ENCODE measurements at places on chromosomes 3 and 15. TPM values are rescaled to one million over a fixed set of nuclear protein-coding genes. Genes with fewer than 3 reads are reported as not detected.

DNA sequence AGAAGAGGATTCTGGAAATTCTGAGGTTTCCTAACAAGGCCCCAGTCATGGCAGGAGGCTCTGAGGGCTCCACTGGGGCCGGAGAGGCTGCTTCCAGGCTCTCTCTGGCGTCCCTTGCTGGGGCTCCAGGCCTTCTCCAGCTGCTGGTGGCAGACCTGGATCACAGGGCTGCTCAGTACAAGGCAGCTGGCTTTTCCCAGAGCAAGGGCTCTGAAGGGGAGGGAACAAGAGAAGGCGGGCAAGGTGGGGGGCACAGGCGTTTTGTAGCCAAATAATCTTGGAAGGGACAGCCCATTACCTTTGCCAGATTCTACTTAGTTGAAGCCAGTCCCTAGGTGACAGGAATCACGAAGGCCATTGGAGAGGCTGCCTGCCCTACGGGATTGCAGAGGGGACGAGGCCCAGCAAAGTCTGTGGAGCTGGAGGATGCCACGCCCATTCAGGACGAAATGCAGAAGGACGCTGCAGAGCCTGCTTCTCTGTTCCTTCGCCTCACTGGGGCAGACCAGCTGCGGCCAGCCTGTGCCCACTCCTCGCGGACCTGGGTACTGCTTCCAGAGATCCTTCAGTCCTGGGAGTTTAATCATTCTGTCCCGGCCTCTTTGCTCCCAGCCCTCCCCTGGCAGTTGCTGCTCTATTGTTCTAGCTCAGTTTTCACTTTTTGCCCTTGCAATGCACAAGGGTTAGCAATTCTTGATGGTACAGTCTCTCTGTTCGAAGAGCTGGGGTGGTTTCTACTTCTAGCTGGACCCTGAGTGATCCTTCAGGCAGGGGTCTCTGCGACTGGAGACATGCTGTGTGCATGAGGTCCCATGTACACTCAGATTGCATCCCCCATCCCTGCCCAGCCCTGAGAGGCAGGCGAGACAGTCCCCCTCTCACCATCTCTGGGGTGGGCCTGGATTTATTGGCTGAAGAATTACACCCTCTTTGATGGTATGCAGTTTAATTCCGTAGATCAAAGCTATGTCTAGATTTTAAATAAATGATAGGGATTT lies 149.3 kb upstream of the MEF2A start:
- H3K27ac ChIP-seq = no peak overlapping the region
- DNase-seq = no peak
- H3K36me3 ChIP-seq = no peaks in the 10 kb centered on the region
- no peak overlapping the region for H3K4me3 ChIP-seq
- H3K4me1 ChIP-seq = peaks cover 2% of the 10 kb centered on the region

DNA sequence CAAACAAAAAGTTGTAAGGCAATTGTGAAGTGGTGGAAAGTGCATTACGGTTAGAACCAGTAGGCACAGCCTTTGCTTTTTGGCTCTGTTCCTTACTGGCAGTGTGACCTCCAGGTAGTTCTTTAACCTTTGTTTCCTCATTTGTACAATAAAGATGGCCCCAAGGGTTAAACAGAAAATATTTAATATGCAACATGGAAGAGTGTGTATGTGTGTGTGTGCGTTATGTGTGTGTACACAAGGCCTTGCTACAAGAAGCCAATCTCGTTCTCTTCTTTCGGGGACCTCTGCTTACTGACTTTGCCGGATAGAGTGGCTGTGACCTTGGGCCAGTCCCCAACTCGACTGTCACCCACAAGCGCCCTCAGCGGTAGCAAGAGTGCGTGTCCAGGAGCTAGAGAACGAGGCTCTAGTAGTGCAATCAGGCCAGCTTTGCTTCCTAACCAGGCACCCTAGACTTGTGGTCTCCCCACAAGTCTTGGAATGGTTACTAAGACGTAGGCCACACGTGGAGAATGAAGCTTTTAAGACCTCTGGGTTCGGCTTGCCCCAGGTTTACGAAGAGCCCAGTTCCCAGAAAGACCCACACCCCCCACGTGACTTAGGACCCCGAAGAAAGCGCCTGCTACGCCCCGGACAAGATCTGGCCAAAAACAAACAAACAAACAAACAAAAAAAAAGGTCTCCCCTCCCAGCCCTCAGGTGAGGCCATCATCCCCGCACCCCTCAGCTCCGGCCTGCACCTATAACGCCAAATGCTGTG lies 593 bp downstream of the CIAO2A start:
- peak overlapping the region; percentile 67 for H3K4me3 ChIP-seq
- peak; percentile 61 for DNase-seq
- peak overlapping the region; percentile 92 for H3K27ac ChIP-seq

GRCh38 chr3:182682263-182683241 lies 110.8 kb upstream of the ATP11B start:
- H3K36me3 ChIP-seq = no peaks in the 10 kb centered on the region
- DNase-seq = peak; percentile 29
- H3K27ac ChIP-seq = no peak overlapping the region
- peak overlapping the region; percentile 49 for H3K4me3 ChIP-seq
- H3K4me1 ChIP-seq = no peaks in the 10 kb centered on the region

GRCh38 chr3:158572766-158573060 lies 1.7 kb downstream of the MLF1 start:
- H3K4me3 ChIP-seq = no peak overlapping the region
- DNase-seq = no peak
- H3K27me3 ChIP-seq = no peaks in the 10 kb centered on the region
- no peaks in the 10 kb centered on the region for H3K4me1 ChIP-seq
- H3K36me3 ChIP-seq = no peaks in the 10 kb centered on the region

DNA sequence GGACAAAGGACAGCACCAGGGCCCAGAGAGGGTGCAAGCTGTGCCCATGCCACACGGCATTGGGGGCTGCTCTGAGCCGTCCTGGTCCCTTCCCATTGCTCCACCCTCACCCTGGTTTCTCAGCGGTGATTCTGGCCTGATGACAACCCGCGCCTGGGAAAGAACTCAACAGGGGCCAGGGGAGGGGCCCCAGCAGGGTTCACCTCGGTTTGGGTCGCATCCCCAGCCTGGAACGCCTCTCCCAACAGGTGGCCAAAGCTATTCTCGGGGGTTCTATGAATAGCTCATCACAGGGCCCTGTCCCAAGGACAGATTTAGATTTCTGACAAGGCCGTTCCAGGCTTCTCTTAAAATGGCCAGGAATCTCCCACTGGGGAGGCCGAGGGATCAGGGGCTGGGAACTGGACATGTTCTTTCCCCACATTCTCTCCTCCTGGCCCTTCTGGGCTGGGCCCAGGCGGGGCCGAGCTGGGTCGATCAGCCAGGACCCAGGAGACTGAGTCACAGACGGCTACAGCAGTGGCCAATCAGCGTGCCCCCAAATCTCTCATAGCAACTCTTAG lies 17.9 kb downstream of the GRIP2 start:
- DNase-seq = no peak
- no peak overlapping the region for H3K27ac ChIP-seq
- H3K4me1 ChIP-seq = no peaks in the 10 kb centered on the region
- H3K4me3 ChIP-seq = no peak overlapping the region
- no peaks in the 10 kb centered on the region for H3K36me3 ChIP-seq

DNA sequence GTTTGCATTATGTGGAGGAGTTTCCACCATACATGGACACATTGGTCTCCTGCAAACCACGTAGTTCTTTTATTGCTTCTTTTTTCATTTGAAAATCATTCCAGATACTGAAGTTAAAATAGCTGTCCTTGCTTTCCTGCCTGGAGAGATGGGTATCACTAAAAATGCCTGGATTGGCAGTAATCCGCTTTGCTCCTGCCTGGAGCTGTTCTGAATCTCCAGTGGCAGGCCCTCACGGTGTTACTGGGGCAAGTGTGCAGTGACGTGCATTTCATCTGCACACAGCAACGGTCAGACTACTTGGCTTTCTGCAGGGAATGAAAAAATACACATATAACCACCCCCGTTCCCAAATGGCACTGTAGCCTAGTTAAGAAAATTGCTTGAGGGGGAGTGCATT lies 272.9 kb downstream of the IL5RA start:
- no peak overlapping the region for H3K4me3 ChIP-seq
- no peak for DNase-seq
- no peaks in the 10 kb centered on the region for H3K36me3 ChIP-seq
- H3K4me1 ChIP-seq = no peaks in the 10 kb centered on the region

GRCh38 chr15:49865925-49866757 lies 245.3 kb downstream of the DTWD1 start:
- no peaks in the 10 kb centered on the region for H3K36me3 ChIP-seq
- H3K4me1 ChIP-seq = peaks cover 6% of the 10 kb centered on the region
- no peak overlapping the region for H3K27ac ChIP-seq
- H3K4me3 ChIP-seq = no peak overlapping the region
- no peaks in the 10 kb centered on the region for H3K27me3 ChIP-seq

DNA sequence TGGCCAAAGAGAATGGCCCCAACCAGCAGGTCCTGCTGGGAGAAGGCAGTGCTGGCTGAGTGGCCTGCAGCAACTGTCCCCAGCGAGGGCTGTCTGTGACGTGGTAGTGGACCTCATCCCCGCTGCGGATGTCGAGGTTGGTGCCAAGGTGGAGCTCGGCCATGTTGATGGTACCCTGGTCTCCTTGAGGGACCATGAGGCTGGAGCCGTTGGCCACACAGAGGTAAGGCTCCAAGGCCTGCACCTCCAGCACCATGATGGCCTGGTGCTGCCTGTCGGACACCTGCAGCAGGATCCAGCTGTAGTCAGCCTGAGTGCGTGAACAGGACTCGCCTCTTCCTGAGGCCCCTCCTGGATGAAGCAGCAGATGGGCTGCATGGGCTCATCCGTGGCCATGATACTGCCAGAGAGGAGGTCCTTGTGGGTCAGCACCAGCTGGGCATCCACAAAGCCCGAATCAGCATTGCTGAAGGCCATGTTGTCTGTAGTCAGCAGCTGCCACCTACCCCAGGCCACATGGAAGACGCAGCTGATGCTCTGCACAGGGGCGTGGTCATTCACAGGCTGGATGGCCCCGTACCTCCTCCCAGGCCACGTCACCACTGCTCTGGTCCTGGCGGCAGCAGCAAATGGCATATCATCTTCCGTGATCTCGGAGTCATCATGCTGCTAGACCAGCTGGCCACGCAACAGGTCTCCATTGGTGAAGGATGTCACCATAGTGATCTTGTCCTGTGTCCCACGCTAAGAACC lies 167.5 kb downstream of the GOLGA6L4 start:
- no peaks in the 10 kb centered on the region for H3K36me3 ChIP-seq
- DNase-seq = no peak
- H3K4me1 ChIP-seq = no peaks in the 10 kb centered on the region
- no peak overlapping the region for H3K27ac ChIP-seq

DNA sequence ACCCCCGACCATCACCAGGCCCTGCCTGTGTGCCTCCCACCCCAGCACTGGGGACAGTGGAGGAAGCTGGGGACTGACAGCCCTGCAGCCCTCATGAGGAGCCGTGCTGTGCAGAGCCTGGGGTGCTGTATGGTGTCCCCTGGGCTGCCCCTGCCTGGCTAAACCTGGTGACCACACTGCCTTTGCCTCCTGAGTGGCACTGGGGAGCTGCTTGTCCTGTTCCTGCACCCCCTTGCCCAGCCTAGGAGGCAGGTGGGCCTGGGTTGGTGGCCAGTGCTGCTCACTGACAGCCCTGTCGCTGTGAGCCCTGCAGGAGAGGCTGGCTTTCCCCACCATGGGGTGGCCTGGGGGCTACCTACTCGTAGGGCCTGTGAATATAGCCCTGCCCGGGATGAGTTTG lies 159.4 kb downstream of the NSMCE3 start:
- H3K36me3 ChIP-seq = no peaks in the 10 kb centered on the region
- no peak overlapping the region for H3K4me3 ChIP-seq
- DNase-seq = no peak
- no peaks in the 10 kb centered on the region for H3K27me3 ChIP-seq

The PLSCR5 gene
- not detected for total RNA-seq

The DUOXA2 gene
- total RNA-seq = not detected

The CFAP92 gene
- under 0.01 TPM for total RNA-seq

The SLC12A1 gene
- total RNA-seq = not detected

The TNFSF10 gene
- 4.3 TPM for total RNA-seq

The HMCES gene
- 11.8 TPM for total RNA-seq
